Stimulated activated CD4-positive, alpha-beta T cell treated with anti-CD3 and anti-CD28 coated beads, TNF-alpha, amount 100 ng/mL, for 24 hours (primary cell): ENCODE measurements at places on chromosomes 2 and 18.
A peak's percentile ranks its signal among the peaks of the same experiment; 100 is the strongest.

- no peak for DNase-seq
Measured at GRCh38 chr2:170019060-170019805, 158.7 kb upstream of the MYO3B start.

DNA sequence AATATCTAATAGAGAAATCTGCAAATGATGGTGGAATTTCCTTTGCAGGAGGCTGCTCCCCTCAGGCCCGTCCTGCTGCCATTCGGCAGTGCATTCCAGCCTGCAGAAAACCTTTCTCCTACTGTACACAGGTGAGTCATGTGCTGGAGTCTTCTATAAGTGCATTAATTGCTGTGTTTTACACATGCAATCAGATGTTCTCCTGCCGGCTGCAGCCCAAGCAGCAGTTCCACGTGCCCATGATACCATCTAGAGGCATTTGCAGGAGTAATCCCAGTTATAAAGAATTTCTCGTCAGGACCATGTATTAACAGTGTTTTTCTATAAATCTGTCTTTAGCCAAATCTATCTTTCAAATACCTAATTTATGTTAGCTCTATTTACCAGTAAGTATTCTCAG, 304.7 kb upstream of the HNMT start:
- no peak for DNase-seq

- no peak for DNase-seq
Measured at GRCh38 chr2:164764996-164765395, 76.6 kb downstream of the COBLL1 start.

DNA sequence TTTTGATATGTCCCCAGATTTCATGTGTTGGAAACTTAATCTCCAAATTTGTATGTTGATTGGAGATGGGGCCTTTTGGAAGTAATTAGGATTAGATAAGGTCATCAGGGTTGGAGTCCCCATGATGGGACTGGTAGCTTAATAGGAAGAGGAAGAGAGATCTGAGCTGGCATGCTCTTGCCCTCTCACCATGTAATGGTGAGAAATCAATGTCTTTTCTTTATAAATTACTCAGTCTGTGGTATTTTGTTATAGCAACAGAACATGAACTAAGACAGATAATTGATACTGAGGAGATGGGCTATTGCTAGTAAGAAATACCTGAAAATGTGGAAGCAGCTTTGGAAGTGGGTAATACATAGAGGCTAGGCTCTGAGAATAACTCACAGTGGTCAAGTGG, 48.0 kb downstream of the CDC42EP3 start:
- no peak for DNase-seq

- DNase-seq = no peak
Measured at GRCh38 chr2:85779641-85780315, 26.0 kb downstream of the ATOH8 start.

DNA sequence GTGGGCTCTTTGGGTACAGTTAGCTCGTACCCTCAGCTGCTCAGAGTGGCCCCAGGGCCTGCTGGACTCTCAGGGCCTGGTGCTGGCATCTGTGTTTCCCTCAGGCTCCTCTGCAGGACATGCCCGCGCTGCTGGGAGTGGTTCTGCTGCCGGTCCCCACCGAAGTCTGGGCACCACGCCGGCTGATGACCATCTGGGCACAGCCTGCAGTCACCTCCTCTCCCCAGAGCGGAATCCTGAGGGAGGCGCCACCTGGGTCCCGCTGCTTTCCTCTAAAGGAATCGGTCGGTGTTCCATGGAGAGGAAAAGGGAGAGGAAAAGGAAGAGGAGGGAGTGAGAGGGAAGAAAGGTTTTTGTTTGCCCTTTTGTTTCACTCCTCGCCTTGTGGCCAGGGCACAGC, 43.6 kb downstream of the MC2R start:
- DNase-seq = no peak

DNA sequence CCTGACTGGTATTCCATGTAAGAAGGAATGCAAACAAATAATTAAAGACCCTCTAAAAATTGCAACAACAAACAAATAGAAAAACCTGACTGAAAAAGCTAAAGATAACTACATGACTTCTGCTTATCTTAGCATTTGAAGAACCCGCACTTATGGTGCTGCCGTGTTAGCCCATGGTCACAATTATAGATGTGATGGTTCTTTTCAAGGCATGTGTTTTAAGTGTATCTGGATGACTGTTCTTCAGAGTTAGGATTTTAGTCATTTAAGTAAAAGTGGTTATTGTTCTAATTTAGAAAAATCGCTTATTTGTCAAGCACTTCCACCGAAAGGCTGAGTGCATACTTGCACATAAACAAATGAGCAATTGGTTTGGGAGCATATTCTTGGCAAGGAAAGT, 77.3 kb downstream of the CPS1 start:
- no peak for DNase-seq

DNA sequence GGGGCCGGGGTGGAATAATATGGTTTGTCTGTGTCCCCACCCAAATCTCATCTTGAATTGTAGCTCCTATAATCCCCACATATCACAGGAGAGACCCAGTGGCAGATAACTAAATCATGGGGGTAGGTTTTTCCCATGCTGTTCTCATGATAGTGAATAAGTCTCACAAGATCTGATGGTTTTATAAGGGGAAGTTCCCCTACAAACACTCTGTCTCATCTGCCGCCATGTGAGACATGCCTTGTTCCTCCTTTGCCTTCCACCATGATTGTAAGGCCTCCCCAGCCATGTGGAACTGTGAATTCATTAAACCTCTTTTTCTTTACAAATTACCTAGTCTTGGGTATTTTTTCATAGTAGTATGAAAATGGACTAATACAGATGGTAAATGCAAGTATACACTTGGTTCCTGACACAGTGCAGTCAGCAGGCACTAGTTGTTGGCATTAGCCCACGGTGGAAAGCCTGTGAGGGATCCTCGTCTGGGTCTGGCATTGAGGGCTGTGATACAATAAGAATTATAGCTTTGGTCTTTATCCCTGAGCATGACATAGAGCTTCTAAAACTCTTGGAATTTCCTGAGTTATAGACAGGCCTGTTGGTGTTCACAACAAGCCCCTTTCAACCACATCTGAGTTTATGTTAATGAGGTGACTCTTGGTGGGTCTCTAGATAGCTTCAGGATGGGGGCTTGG, 135.8 kb downstream of the CABLES1 start:
- DNase-seq = no peak

DNA sequence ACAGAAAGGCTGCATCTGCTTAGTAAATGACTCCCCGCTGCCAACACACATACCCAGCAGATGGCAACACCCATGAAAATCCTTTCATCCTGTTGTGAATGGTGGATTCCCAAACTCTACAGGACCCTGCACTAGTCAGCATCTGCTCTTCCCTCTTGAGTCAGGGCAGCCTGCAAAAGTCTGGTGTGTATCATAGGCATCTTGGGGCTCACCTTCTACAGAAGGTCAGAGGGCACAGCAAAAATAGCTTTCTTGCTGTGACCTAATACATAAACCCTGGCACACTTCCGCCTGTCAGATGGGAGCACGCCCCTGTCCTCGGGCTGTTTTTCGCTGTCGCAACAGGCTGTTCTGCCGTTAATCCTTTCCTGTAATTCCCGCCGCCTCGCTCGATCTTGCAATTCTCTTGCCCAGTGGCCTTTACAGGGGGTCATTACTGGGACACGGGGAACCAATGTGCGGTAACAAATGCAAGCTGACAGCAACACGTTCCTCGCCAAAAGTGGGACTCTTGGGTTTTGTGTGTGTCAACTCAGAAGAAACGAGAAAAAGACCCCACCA, 19.9 kb upstream of the SCYGR1 start:
- no peak for DNase-seq

DNA sequence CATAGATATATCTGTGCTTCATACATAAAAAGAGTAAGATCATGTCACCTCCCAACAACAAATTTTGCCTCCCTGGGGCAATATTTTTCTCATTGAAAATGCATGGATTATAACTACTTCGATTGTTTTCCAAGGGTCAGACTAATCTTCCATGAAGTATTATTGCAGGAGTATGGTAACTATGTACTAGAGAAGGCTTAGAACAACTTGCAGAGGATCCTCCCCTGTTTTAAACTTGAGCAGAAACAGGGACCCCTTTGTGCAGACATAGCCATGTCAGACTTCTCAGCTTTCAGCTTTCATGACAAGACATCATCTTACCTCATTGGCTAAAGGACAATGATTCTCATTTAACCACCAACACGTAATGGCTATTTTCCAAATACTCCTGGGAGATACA, 13.2 kb upstream of the RAB27B start:
- DNase-seq = no peak

DNA sequence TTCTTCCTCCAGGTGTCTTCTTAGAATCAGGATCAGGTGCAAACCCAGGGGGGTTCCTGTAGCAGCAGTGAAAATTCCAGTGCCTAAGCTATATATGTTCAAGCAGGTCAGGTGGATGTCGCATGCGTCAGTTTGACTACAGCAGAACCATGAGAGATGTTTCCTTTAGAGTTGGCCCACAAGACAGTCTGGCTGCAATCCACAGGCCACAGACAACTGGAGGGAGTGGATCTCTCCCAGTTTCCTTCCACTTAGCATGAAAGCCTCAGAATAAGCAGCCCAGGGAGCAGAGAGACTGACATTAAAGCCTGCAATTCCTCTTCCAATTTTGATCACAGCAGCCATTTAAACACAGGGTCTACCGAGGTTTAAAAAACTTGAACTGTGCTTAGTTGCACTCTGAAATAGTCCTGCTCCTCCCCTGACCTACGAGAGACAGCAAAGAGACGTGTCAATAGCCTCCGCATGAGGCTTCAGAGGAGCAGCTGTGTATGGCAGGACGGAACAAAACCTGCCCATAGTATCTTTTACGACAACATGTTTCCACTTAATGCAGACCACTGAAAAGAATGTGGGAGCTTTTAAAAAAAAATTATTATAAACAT, 988 bp upstream of the KCNE4 start:
- no peak for DNase-seq

DNA sequence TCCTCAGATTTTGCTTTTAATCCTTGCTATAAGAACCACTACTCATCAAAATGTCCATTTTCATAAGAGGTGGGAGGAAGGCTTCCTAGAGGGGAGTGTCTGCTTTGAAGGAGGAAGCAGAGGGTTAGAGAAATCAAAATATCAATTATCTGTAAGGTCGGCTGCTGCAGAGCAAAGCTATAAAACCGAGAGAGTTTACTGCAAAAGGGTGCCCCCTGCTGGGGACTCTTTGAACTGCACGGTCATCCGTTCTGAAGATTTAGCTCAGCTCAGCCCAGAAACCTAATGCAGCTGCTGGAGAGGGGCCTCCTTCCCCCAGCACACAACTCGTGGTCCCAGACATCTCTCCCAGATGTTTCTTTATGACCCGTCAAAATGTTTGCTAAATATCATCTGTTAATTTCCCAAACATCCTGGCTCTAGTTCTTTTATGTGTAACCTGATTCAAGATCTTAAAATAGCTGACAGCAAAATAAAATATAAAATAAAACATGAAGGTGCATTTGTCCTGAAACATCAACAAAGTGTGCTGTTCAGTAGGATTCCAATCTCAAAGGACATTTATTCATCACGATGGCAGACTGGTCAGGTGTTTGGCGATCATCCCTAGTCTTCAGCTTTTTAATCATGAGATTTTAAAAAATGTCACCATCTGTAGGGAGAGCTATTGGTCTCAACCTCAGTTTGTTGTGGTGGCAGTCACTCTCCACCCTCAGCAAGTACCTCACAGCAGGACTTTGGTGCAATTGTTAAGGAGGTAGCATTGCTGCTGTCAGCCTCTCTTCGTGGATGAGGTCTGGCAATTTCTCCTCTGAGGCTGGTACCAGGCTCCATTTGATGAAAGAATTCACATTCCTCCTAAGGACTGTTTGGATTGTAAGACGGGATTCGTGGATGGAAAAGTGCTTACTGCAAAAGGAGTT, 185.9 kb downstream of the MTX2 start:
- DNase-seq = peak; percentile 62

DNA sequence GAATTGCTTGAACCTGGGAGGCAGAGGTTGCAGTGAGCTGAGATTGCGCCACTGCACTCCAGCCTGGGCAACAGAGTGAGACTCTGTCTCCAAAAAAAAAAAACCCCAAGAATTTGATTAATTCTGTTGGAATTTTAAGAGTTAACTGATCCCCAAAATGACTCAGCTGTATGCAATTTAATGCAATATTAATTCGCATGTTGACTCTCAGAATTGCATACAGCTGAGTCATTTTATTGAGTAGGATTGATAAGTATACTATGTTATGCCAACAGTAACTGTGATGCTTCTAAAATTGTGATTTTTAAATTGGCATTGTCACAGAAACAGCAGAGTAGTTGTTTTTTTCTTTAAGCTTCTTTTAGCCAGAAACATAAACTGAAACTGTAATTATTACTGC, 19.6 kb downstream of the MSH2 start:
- no peak for DNase-seq

DNA sequence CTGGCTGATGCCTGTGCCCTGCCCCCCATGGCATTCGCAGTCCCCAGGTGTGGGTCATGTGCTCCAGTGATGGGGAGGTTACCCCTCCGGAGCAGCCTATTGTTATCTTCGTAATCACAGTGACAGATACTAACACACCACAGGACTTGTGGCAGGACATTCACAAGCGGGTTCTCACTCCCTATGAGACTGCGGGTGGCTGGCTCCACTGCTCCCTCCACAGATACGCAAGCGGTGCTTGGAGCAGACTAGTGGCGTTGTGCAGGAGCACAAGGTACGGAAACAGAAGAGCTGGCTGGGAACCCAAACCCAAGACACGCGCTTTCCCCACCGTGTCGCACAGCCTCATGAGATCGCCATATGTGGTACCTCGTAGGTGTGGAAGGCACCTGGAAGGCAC, 52.2 kb downstream of the ACKR3 start:
- no peak for DNase-seq

DNA sequence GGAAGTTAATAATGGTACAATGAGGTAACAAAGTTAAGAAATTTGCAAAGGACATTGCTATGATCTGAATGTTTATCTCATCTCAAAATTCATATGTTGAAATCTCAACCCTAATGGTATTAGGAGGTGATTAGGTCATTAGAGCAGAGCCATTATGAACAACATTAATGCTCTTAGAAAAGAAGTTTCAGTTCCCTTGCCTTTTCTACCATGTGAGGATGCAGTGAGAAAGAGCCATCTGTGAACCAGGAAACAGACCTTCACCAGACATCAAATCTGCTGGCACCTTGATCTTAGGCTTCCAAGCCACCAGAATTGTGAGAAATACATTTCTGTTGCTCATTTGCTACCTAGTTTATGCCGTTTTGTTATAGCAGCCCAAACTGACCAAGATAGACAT, 757.6 kb downstream of the NR4A2 start:
- DNase-seq = no peak

DNA sequence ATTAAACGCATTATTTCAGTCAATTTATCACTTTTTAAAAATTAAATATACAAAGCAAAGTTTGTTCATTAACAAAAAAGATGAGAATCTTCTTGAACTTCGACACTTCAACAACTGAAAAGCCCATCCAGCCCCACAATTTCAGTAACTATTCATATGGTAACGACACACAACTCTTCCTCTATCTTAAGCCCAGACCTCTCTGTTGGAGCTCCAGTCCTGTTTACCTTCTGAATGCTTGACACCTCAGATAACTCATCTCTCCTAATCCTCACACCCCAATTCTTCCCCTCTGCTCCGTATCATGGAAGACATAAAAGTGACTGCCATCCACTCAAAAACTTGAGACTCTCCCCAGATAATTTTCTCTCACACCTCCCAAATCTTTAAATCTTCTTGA, 12.6 kb downstream of the USP37 start:
- DNase-seq = no peak
